Calu3 (cell line): ENCODE measurements at places on chromosomes 5 and 9.

- no peak for DNase-seq
- no peaks in the 10 kb centered on the region for H3K4me1 ChIP-seq
- H3K36me3 ChIP-seq, result no peaks in the 10 kb centered on the region
- no peaks in the 10 kb centered on the region for H3K27me3 ChIP-seq
Observed at GRCh38 chr9:113267911-113268566, 7.3 kb downstream of the CDC26 start.

DNA sequence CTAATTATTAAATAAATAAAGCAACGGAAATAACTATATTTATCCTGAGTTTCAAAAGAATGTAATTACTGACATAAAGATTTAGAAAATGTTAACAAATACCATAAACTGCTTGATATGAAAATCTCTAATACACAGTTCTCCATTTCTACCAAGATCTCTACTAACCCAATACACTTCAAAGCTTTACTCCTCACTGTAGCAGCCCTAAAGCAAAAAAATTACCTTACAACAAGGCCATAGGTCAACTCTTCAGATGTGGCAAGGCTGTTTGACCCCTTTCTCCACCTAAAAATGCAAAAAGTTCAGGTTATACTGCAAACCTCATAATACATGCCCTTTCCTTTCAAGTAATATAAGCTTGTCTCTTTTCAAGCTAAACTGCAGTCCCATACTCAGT, 96.7 kb downstream of the UGCG start:
- peaks cover 20% of the 10 kb centered on the region for H3K4me1 ChIP-seq
- peaks cover 11% of the 10 kb centered on the region for H3K36me3 ChIP-seq
- no peaks in the 10 kb centered on the region for H3K27me3 ChIP-seq
- H3K4me3 ChIP-seq, result no peak overlapping the region

DNA sequence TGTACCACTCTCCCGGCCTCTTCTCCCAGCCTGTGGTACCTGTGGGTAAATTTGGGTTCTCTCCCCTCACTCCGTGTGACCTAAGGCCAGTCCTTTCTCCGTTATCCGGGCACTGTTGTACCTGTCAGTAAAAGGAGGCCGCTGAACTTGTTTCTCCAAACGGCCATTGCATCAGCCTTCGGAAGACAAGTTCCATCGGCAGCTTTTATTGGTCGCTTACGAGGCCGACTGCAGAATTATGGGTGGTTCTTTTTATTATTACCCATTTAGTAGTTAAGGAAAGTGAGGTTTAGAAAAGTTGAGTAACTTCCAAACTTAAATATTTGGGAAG, 558 bp downstream of the GRPEL2 start:
- H3K27ac ChIP-seq, result peak overlapping the region; percentile 93
- DNase-seq, result peak; percentile 19
- peak overlapping the region; percentile 96 for H3K4me3 ChIP-seq

DNA sequence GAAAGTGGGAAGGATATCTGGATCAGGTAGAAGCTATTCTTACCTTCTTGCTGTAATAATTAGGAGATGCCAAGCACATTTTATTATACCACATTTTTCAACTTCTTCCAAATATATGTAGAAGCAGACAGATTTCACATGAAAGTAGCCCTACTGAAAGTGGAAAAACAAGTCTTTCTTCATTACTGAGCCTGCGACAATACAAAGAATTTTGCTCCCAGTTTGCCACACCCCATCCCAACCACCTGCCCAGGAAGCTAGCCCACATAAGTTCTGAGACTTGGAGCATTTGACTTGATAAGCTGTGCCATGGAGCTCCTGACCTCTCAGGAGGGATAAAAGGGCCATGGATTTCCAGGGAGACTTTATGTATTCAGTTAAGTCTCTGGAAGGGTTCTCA, 249.1 kb upstream of the ADCY2 start:
- H3K36me3 ChIP-seq, result peaks cover 4% of the 10 kb centered on the region
- no peaks in the 10 kb centered on the region for H3K27me3 ChIP-seq
- no peaks in the 10 kb centered on the region for H3K4me1 ChIP-seq
- H3K4me3 ChIP-seq, result no peak overlapping the region
- peak; percentile 9 for DNase-seq

DNA sequence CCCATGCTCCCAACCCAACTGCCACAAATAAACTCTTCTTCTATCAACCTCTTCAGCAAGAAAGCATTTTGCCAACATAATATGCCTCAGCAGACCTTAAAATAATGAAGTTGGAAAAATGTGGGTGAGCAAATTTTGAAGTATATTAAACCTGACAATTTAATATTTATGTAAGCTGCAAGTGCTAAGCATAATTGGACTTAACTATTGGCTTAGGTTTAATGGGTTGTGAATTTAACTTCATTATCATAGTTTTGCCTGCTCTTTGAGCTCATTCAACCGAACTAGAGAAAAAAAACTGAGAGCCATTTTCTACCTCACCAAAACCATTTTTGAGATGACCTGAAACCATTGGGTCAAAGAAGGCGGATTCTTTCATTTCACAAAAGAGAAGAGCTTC, 805.5 kb upstream of the DMAC1 start:
- no peak overlapping the region for H3K27ac ChIP-seq
- DNase-seq, result no peak
- H3K4me3 ChIP-seq, result no peak overlapping the region
- peaks cover 11% of the 10 kb centered on the region for H3K4me1 ChIP-seq
- H3K27me3 ChIP-seq, result no peaks in the 10 kb centered on the region

- H3K4me3 ChIP-seq, result no peak overlapping the region
- no peak overlapping the region for H3K27ac ChIP-seq
- DNase-seq, result no peak
- H3K4me1 ChIP-seq, result no peaks in the 10 kb centered on the region
- peaks cover 18% of the 10 kb centered on the region for H3K27me3 ChIP-seq
- no peaks in the 10 kb centered on the region for H3K36me3 ChIP-seq
Observed at GRCh38 chr5:137158691-137159090, 340.4 kb downstream of the SPOCK1 start.

GRCh38 chr9:95891067-95891671, 15.7 kb downstream of the ERCC6L2 start:
- no peak overlapping the region for H3K4me3 ChIP-seq
- H3K27me3 ChIP-seq, result no peaks in the 10 kb centered on the region
- no peaks in the 10 kb centered on the region for H3K36me3 ChIP-seq
- no peaks in the 10 kb centered on the region for H3K4me1 ChIP-seq

DNA sequence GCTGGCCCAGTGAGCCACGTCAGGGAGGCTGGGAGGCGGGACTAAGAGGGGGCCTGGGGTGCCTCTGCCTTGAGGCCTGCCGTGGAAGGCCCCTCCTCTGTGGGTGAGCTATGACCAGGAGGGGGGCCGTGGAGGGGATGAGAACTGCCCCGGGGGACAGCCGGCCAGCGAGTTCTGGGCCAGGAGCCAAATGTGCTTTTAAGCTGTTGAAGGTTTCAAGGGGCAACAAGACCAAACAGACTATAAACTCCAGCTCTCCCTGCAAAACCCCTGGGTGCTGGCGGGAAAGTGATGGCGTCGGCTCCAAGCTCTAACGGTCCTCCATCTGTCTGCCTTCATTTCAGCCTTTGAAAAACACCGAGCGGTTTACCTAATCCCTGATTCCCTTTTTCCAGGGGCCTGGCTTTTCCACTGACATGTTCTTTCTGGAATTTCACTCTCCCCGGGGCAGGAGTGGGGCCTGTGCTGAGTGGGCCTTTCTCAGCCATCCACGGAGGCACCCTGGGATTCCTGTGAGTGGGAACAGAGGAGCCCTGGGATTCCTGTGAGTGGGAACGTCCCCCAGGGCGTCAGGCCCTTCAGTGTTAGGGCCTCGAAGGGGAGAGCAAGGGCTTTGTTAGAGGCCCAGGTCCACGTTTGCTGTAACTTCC, 65.6 kb downstream of the COL5A1 start:
- H3K27ac ChIP-seq, result no peak overlapping the region
- H3K36me3 ChIP-seq, result no peaks in the 10 kb centered on the region
- no peak overlapping the region for H3K4me3 ChIP-seq

- no peaks in the 10 kb centered on the region for H3K4me1 ChIP-seq
- H3K36me3 ChIP-seq, result no peaks in the 10 kb centered on the region
- H3K27ac ChIP-seq, result no peak overlapping the region
Observed at GRCh38 chr5:79396265-79396664, 117.7 kb downstream of the HOMER1 start.

DNA sequence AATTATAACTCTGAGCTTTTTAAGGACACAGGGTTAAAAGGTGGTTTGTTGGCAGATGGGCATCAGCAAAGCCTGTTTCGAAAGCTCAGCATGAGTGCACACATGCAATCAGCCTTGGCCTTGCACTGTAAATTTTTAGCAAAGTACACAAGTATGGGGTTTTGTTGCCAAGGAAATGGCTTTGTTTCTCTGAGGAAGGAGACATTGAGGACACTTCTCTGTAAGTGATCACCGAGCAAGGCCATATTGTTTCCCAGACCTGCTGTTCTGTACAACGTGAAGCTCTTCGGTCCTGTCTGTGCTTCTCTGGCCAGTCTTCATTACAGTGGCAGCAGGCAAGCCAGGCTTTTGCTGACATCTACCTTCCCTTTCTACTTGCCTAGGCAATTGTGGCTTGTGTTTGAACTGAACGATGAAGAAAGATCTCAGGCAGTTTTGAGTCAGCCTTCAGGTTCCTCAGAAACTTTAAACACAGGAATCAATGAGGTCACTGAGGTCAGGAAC, 27.9 kb upstream of the GLRX start:
- DNase-seq, result no peak
- no peaks in the 10 kb centered on the region for H3K36me3 ChIP-seq
- no peak overlapping the region for H3K4me3 ChIP-seq
- H3K27ac ChIP-seq, result no peak overlapping the region

- H3K36me3 ChIP-seq, result no peaks in the 10 kb centered on the region
- H3K27ac ChIP-seq, result peak overlapping the region; percentile 73
- peak; percentile 44 for DNase-seq
Observed at GRCh38 chr9:31272456-31273295, 1111.8 kb upstream of the ACO1 start.

DNA sequence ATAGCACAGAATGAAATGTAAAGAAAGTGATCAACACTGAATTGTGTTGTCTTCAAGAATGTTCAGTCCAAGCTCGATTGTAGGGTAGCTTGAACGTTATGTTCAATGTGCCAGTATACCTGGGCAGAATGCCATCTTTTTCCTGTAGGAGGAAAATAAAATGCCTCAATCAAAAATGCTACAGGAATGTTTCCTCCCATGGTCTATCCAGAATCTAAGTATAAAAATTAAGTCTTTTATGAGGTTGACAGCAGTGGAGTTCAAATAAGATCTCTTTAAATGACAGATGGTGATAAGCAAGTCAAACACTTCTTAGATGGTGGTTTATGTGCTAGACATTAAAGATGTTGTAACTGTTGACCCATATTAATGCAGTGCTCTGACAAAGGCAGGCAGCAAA, 488.6 kb downstream of the CSNK1G3 start:
- H3K36me3 ChIP-seq, result no peaks in the 10 kb centered on the region
- no peak overlapping the region for H3K4me3 ChIP-seq
- no peak overlapping the region for H3K27ac ChIP-seq

DNA sequence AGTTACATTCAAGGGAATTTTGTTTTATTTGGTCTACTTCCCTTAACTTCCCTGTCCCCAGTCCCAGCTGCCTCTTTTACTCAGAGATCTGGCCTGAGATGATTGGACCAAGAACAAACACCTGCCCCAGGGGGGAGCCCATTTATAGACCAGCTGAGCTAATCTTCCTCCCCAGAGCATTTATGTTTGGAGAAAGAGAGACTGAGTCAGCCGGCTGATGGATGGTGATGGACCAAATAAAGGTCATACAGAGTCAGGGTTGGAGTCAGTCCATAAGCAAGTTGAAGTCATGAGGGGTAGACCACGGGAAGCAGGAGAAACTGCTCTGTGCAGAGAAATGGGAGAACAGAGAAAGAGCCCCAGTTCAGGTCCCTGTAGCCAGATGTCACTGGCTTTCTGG, 77.7 kb downstream of the TMEM174 start:
- H3K4me3 ChIP-seq, result no peak overlapping the region
- no peaks in the 10 kb centered on the region for H3K36me3 ChIP-seq
- H3K4me1 ChIP-seq, result no peaks in the 10 kb centered on the region
- peaks cover 94% of the 10 kb centered on the region for H3K27me3 ChIP-seq

GRCh38 chr5:76269932-76270610, 133.0 kb upstream of the IQGAP2 start:
- H3K4me1 ChIP-seq, result peaks cover 40% of the 10 kb centered on the region
- H3K4me3 ChIP-seq, result no peak overlapping the region
- DNase-seq, result peak; percentile 55
- H3K27me3 ChIP-seq, result peaks cover 9% of the 10 kb centered on the region
- H3K36me3 ChIP-seq, result no peaks in the 10 kb centered on the region
- H3K27ac ChIP-seq, result peak overlapping the region; percentile 77

DNA sequence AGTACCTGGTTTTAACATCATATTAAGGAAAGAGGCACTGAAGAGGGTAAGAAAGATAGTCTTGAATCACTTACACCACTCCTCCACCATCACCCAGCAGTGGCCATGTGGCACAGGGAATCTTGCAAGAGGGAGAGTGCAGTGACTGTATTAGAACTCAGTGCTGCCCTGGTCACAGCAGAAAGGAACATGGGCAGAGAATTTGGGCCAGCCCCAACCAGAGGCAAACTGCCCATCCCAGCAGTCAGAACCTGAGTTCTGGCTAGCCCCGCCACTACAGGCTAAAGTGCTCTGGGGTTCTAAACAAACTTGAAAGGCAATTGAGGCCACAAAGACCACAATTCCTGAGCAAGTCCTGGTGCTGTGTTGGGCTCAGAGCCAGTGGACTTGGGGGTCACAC, 16.7 kb upstream of the EFNA5 start:
- no peak for DNase-seq
- H3K27ac ChIP-seq, result no peak overlapping the region
- no peak overlapping the region for H3K4me3 ChIP-seq
- no peaks in the 10 kb centered on the region for H3K4me1 ChIP-seq
- no peaks in the 10 kb centered on the region for H3K27me3 ChIP-seq

DNA sequence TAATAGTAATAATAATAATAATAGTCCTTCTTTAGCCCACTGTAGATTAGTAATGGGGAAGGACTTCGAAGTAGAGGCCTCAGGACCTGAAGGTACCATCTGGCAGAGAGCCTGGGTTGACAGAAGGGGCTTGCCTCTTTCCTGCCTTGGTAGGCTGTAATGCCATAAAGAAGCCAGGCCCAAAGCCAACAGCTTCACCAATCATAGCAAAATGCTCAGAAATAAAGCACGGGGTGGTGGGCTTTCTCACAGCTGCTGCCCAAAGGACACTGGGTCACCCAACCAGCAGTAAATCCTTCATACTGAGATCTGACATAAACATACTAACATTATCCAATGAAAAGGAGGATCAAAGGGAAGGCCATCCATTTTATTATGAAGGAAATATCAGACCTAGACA, 70.7 kb downstream of the SUSD1 start:
- H3K4me1 ChIP-seq, result no peaks in the 10 kb centered on the region
- DNase-seq, result no peak
- no peaks in the 10 kb centered on the region for H3K27me3 ChIP-seq
- no peak overlapping the region for H3K4me3 ChIP-seq
- peaks cover 12% of the 10 kb centered on the region for H3K36me3 ChIP-seq

GRCh38 chr5:142978252-142978651, 208.1 kb downstream of the ARHGAP26 start:
- H3K27ac ChIP-seq, result no peak overlapping the region
- H3K27me3 ChIP-seq, result no peaks in the 10 kb centered on the region
- DNase-seq, result no peak

DNA sequence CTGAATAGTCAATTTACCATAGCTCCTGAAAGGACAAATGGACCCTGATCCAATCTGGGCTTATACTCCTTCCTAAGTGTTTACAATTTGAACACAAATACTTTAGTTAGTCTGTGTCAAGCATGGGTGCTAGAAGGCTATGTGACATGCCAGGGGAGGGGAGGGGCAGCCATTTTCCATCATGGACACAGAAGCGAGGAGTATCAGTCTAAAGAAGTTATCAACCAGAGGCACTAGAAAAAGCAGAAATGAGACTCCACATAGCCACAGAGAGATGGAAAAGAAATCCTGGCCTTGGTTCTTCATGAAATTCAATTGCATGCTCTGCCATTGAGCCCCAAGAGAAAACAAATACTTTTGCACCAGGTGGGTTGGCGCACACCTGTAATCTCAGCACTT, 61.8 kb downstream of the NR6A1 start:
- no peaks in the 10 kb centered on the region for H3K27me3 ChIP-seq
- H3K4me3 ChIP-seq, result no peak overlapping the region
- peaks cover 44% of the 10 kb centered on the region for H3K4me1 ChIP-seq
- DNase-seq, result no peak
- H3K27ac ChIP-seq, result no peak overlapping the region
- H3K36me3 ChIP-seq, result peaks cover 16% of the 10 kb centered on the region
